ENCODE measurements at places on chromosomes 5 and 9. TPM values are rescaled to one million over a fixed set of nuclear protein-coding genes. Genes with fewer than 3 reads are reported as not detected.

Gene NPDC1
- total RNA-seq, result 79.5 TPM

Gene ADGRV1
- 0.56 TPM for total RNA-seq

Gene GABRA6
- total RNA-seq, result not detected

Gene GLRA1
- not detected for total RNA-seq

Gene FREM1
- not detected for total RNA-seq

Gene SPOCK1
- 13.8 TPM for total RNA-seq

Gene RANBP17
- 2.4 TPM for total RNA-seq

Gene SPINK1
- 0.63 TPM for total RNA-seq
